ENCODE measurements at places on chromosomes 11 and 22. TPM values are rescaled to one million over a fixed set of nuclear protein-coding genes. Genes with fewer than 3 reads are reported as not detected.

The NRXN2 gene
- total RNA-seq = 0.35 TPM

The C22orf31 gene
- not detected for total RNA-seq

The RELT gene
- 18.5 TPM for total RNA-seq

The NCF4 gene
- 0.50 TPM for total RNA-seq

The CASP4 gene
- total RNA-seq = 47.9 TPM

The NXF1 gene
- 44.6 TPM for total RNA-seq

The UPK3A gene
- not detected for total RNA-seq

The NXPE1 gene
- not detected for total RNA-seq

The KRTAP5-11 gene
- total RNA-seq = not detected

The LUZP2 gene
- not detected for total RNA-seq

The TEX54 gene
- total RNA-seq = not detected

The TCN1 gene
- not detected for total RNA-seq

The GDPD4 gene
- total RNA-seq = not detected

The CALCA gene
- total RNA-seq = not detected

The ARHGAP42 gene
- total RNA-seq = not detected

The CCDC34 gene
- 28.2 TPM for total RNA-seq

The TBX10 gene
- not detected for total RNA-seq

The SYNGR1 gene
- total RNA-seq = 0.27 TPM

The NDUFS8 gene
- 142 TPM for total RNA-seq

The FADS2 gene
- 32.1 TPM for total RNA-seq

The RIBC2 gene
- total RNA-seq = 6.2 TPM

The PLAAT5 gene
- not detected for total RNA-seq

The CEND1 gene
- 0.17 TPM for total RNA-seq

The AAMDC gene
- 6.0 TPM for total RNA-seq

The MPEG1 gene
- not detected for total RNA-seq

Measured in activated naive CD4-positive, alpha-beta T cell treated with anti-CD3 and anti-CD28 coated beads for 36 hours (primary cell).